Right renal cortex interstitium (tissue), 3 donors: ENCODE measurements at places on chromosomes 4 and X. TPM values are rescaled to one million over a fixed set of nuclear protein-coding genes. Genes with fewer than 3 reads are reported as not detected.

The ADH4 gene
- polyA plus RNA-seq = 0.93 TPM

The SEC24D gene
- polyA plus RNA-seq = 43.0 TPM

The TRPC3 gene
- polyA plus RNA-seq = 1.00 TPM

The CSAG3 gene
- polyA plus RNA-seq = not detected

The CD40LG gene
- polyA plus RNA-seq = 0.10 TPM

The USP17L30 gene
- polyA plus RNA-seq = not detected

DNA sequence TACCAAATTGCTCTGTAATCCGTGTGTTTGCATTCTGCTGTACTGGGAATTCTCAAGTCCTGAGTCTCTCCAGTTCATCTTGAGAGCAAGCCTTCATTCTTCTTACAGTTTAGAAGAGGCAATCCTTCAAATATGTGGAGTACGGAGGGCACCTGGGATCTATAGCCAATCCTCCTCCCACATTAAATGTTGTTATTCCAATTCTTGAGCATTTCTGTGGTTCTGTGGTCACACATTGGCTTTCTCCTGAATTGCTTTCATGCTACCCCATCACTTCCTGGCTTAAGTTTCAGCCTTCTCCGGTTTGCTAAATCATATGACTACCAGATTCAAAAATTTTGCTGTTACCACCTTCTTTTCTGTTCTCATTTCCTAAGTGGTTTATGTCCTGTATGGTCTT, 611.1 kb downstream of the PCDH19 start:
- DNase-seq = no peak

- no peak for DNase-seq
Measured at GRCh38 chr4:176422001-176422400, 102.2 kb downstream of the SPCS3 start.

DNA sequence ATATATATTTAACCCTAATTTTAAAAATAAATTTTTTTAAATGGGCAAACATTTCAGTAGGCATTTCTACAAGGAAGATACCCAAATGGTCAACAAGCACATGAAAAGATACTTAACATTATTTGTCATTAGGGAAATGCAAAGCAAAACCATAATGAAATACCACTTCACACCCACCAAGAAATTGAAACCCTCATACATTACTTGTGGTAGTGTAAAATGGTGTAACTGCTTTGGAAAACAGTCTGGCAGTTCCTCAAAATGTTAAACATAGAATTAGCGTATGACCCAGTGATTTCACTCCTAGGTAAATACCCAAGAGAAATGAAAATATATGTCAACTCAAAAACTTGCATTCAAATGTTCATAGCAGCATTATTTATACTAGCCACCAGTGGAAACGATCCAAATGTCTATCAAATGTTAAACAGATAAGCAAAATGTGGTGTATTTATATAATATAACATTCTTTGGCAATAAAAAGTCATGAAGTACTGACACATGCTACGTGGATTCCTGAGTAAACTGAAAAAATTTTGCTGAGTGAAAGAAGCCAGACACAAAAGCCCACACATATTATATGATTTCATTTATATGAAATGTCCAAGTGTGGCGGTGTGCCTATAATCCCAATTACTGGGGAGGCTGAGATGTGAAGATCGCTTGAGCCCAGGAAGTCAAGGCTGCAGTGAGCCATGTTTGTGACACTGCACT, 16.6 kb downstream of the TRIM2 start:
- DNase-seq = no peak

- no peak for DNase-seq
Measured at GRCh38 chrX:20373063-20373462, 106.4 kb upstream of the RPS6KA3 start.

DNA sequence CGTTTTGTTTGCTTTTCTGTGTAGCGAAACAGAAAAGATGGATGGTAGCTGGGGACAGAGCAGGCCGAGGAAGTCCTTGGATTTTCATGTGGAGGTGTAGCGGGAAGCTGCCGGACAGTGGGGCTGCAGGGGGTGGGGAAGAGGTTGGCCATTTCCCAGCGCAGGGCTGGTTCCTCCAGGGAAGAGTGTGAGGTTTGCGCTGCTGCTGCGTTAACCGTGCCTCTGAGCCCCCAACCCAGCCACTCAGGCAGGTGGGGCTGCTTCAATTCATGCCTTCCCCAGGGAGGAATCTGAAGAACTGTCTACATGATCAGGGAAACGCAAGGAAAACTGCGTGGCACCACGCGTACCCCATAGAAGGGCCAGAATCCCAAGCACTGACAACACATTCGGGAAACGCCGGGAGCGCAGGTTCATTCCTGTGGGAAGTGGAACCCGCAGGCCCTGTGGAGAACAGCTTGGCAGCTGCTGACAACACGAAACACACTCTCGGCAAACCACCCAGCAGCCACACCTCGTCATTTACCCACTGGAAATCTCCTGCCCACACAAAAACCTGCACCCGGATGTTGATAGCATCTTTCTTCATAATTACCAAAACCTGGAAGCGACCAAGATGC, 57.7 kb downstream of the PCGF3 start:
- DNase-seq = no peak

DNA sequence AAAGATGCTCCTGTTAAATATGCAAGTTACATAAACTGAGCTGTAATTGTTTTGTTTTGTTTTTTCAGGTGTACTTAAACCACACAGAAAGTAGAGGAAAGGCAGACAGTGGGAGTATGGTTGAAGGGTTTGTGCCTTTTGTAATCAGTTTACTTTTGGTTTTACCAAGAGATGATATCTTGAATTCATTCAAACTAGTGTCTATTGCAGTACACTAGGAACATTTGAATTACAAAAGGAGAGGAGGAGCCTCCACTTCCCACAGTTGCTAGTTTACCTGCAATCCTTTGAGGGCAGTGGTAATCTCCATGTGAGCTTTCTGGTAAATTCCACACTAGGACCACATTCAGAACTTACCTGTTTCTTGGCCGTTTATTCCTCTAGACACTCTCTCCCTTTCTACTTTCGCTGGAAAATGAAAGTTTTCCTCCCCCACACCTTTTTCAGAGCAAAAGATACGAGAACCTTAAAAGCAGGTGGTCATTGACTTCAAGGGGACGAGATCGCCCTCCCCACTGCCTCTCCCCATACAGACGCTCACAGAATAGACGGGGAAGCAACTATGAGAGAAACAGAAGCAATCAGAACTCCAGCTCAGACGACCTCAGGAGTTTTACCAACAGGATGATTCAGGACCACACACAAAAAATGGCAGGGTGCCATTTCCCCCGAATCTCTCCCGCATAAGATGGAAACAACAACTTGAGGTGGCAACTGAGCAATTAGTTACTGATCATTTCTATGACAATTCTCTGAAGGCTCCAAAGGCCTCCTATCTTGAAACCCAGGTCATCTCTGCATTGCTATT, 3.3 kb downstream of the RBM47 start:
- no peak for DNase-seq

DNA sequence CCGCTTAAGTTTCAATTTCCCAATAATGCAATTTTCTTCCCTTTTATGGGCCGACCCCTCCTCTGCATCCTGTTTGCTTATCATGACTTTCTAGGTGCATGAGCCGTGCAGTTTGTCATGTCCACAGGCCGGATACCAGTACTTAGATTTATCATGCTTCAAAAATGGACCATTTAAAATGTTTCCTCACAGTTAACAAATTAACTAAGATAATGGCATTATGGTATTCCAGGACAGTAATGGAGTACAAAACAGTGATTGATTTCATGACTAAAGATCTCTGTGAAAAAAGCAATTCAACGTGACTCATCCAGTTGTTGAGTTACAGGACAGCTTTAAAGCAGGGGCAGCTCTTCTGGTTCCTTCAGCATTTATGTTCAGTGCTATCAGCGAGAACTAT, 23.0 kb downstream of the SNX25 start:
- DNase-seq = no peak

DNA sequence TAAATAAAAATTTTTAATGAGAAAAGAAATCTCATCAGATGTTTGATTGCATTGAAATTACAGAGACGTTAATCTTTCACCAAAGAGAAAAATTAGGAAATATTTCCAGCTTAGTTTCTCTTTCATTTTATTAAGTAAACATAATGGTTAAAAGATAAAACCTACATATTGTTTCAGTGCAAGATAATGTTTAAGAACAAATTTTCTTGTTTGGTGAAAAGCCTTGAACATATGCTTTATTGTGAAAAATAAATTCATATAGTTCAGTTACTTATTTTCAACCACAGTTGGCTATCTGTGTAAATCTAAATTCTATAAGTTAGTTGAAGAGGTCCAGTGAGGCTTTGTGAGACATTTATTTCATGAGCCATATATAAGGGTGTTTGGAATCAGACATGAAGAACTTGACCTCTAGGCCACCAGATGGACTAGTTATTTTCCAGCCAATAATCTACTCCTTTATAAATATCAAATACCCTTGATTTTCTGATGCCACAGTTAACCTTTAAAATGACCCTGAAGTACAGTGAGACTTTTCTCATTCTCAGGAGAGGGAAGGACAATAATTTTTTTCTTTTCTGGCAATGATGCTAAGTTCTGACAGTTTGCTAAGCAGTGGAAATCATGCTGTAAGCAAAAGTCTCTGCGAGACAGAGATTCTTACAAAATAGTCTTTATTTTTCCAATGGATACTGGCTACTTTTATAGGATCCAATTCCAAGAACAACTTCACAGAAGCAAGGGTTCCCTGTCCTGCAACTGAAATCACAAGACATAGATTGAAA, 2.5 kb downstream of the ARSJ start:
- no peak for DNase-seq

DNA sequence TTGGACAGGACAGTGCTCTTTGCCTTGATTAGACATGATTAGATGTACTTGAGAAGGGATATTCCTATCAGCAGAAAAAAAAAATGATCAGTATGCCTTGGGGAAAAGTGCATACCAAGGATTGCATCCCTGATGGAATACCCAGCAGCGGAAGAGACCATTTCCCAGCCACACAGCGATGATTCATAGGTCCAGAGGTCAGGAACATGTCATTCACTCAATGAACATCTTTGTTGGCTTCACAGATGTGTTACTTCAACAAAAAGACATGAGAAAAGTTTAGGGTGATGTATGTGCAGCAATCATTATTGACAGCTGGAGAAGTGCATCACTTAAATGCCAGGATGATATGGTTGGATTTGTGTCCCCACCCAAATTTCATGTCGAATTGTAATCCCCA, 293.5 kb downstream of the ZNF674 start:
- no peak for DNase-seq

DNA sequence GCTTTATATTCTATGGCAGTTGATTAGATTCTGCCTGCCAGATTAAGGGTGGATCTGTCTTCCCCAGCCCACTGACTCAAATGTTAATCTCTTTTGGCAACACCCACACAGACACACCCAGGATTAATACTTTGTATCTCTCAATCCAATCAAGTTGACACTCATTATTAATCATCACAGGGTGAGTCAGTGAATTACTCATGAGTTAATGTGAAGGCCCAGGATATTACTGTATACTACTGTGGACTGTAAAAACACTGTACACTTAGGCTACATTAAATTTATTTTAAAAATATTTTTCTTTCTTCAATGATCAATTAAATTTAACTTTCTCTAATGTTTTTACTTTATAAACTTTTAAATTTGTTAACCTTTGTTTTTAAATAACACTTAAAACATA, 87.7 kb downstream of the NAP1L3 start:
- no peak for DNase-seq

- no peak for DNase-seq
Measured at GRCh38 chrX:153723351-153724251, 586 bp downstream of the BCAP31 start.

GRCh38 chr4:70666369-70666768, at the start of gene JCHAIN:
JCHAIN (minus strand) TSS chr4:70666508; CDS start chr4:70666490, 18 bp downstream.
- DNase-seq = no peak

GRCh38 chr4:123545667-123546572, 149.3 kb downstream of the SPRY1 start:
- DNase-seq = no peak

GRCh38 chr4:2944091-2944482, 19.1 kb downstream of the NOP14 start:
- DNase-seq = no peak

DNA sequence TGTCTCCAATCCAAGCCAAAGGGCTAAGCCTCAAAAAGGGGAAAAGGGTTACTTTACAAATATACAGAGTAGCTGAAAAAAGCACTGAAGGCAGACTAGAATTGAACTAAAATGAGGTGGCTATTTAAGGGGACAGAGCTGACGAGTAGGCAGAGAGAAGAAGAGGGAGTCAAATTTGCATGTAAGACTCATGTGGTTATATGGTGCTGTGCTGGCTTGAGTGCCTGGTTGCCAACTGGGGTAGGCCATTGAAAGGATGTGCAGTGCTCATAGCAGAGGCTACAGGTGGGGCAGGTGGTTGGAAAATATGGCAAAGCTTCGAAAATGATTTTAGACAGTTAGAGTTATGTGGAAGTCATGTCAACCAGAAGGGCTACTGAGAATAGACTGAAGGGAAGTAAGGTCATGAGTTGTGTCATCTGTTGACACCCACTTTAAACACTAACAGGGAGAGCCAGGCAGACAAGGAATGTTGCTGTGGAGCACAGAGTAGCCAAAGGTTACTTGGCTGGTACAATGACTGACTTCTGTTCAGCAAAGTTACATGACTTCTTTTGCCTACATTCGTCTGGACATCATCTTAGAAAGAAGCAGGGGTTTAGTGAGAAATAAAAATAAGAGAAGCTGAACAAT, 1210.4 kb downstream of the ADGRL3 start:
- no peak for DNase-seq

GRCh38 chr4:168723020-168723419, 226.2 kb downstream of the PALLD start:
- DNase-seq = no peak

DNA sequence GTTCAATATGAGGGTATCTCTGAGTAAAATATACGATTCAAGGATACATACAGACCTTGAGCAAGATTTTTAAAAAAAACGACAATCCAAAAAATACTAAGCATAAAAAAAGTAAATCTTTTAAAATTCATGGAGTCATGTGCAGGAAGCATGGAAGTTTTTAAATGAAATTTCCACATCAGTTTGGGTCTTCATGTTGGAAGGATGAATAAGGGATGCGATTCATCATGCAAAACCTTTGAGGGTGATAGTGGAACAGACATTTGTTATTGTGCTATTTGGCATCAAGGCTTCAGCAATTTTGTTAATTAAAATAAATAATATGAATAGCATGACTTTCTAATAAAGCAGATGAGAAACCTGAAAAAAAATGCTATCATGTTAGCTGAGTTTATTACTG, 815.0 kb upstream of the PCDH10 start:
- DNase-seq = no peak

DNA sequence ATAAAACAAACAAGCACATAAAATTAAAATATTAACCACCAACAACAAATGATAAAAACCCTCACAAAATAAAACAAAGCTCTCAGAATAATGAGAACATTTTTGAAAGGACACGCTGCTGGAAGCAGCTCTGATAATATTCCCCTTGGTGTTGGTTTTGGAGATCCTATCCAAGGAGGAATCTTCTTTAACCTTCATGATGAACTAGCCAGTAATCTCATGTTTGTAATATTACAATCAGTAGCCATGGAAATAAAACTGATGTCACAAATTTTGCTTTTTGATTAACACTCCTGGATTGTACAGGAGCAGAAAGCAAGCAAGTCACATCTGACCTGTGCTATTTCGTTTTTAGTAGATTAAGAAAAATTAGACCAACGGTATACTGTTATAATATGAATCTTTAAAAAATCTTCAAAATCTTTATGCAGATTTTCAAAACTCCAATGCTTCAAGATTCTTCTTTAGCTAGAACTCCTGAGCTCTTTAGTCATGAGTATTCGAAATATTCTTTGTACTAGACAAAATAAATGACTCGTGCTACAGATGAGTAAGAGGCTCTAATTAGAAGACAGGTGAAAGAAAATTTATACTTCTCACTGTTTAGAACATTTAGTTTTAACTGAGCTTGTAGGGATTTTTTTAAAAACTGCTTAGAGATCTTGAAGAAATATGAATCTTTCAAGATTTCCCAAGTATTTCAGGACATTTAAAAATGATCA, 154.1 kb downstream of the RASL11B start:
- DNase-seq = no peak
